ENCODE measurements at places on chromosomes 2 and 18.

GRCh38 chr2:128292599-128293425 is 25.9 kb downstream of the HS6ST1 start:
- no peak for DNase-seq

GRCh38 chr2:231357931-231358330 is 37.6 kb upstream of the B3GNT7 start:
- no peak for DNase-seq

- no peak for DNase-seq
Observed at GRCh38 chr2:231244382-231245248, 46.2 kb downstream of the ARMC9 start.

GRCh38 chr2:156589381-156590079 is 153.4 kb downstream of the GPD2 start:
- DNase-seq: peak; percentile 10

DNA sequence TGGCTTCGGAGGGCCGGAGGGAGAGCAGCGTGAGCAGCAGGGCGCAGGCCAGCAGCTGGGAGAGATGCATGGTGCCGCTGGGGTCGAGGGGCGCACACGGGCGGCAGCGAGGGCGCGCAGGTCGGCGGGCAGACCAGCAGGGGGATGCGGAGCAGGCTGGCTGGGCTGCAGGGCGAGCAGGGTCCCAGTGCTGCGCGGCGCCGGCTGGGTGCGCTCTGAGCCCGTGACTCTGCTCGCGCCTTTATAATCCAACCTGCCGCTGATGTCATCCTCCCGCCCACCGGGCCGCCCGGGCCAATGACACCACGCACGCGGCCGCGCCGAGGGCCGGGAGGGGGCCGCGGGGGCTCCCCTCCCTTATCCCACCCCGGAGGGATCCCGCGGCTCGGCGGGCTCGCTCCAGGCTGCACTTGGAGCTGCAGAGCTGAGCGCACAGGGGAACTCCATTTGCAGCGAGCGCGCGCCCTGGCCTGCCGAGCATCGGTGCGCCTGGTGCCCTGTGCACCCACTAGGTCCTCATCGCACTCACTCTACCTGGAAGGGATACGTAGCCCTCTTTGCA is at the start of gene NPPC:
Gene NPPC, minus strand, starts transcription at position 217 of the 562 bp plus-strand sequence. Its CDS starts 147 bp downstream, at position 70.
- DNase-seq: peak; percentile 79

DNA sequence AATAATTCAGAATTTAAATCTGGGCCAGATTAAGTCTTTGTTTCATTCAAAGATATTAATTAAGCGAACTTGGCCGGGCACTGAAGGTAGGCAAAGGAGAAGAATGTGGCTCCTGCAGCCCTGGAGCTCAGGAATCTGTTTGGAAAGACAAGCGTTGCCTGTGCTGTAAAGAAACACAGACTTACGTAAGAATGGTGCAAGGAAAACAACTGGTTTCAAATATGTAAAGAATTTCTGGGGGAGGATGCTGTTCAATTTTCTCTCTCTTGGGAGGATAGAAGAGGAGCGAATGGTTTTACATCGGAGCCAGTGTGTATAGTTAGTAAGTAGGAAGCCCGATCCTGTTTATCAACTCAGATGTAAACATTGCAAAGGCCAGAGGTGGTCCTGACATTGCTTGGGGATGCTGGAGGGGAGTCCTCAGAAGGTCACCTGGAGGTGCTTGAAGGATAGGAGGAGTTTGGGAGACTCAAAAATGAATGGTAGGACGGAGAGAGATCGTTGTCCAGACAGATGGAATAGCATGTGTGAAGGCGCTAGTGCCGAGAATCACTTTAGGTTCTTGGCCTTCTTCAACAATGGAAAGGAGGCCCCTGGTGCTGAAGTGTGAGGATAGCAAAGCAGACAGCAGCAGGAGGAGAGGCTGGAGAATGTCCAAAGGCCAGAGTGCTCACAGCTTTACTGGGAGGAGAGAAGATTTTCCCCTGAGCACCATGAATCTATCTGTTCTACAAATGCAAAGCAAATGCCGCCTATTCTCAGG is 456.1 kb downstream of the LPIN1 start:
- DNase-seq: no peak

- DNase-seq: no peak
Observed at GRCh38 chr2:37721201-37721560, 49.7 kb upstream of the CDC42EP3 start.
